Fibroblast of the aortic adventitia (primary cell): ENCODE measurements at places on chromosomes 12 and 14. TPM values are rescaled to one million over a fixed set of nuclear protein-coding genes. Genes with fewer than 3 reads are reported as not detected.

The EPYC gene
- total RNA-seq, result not detected in 2 replicates

- peak; percentile 25 for DNase-seq
Measured at GRCh38 chr12:103966736-103967135, 1.1 kb downstream of the TDG start.

DNA sequence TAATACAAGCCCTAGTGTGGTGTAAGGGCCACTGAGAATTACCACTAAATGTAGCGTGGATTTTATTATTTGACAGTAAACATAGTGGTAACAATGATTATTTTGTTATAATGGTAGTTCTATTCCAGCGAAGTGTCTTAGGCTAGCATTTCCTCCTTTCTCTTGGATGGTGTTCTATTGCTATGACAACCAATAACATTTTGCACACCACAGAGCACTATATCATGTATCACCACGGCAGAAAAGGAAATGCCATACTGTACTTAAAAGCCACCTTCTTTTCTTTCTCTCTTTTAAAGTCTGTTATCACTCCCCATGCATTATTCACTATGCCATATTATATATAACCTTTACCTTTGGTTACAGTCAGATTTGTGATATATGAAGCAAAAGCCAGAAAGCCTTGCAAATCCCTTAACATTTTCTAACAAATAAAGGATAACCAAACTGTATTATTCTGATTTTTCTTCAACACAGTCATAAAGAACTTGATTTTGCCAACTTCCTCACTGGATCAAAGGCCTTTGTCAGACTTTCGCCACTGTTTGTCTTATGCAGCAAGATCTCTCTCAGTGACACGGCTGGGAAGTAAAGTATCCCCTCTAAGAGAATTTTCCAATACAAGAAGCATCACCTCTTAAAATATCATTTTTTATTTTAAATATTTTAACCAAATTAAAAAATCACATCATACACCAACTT, 195.8 kb downstream of the FOXN3 start:
- DNase-seq, result peak; percentile 73

DNA sequence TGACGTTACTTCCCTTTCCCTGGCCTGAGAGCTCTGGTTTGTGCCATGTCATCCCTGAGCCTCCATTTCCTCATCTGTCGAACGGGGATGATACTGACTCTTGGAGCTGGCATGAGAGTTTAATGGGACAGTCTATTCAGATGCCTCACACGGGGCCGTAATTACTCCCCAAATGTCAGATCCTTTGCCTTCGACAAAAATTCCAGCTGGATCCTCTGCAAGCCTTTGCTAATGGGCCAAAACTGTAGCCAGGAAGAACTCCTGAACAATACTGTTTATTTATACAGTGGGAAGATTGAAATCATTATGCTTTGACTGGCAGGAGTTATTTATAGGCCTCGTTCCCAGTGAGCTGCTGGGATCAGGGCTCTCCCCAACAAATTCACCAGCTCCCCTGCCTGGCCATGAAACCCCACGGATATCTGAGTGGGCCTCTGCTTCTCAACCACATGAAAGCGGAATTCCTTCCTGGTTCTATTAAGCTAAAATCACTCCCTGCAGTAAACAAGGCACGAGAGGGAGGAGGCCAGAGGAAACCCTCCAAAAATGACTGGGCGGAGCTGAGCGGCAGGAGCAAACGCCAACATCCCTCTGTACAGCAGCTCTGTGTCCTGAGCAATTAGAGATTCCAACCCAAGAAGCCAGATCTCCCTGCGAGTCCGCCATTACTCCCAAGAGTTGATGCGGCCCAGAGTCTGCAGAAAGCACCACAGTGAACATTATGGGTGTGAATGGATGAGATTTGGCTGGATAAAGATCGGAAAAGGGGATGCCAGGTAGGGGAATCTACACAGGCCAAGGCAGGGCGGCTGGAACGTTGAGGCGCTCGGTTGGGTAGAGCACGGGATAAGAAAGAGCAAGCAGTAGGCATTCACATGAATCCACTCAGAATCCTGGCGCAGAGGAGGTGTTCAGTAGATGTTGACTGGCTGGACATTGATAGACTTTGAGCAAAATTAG, 326.1 kb downstream of the BCL11B start:
- no peak for DNase-seq

DNA sequence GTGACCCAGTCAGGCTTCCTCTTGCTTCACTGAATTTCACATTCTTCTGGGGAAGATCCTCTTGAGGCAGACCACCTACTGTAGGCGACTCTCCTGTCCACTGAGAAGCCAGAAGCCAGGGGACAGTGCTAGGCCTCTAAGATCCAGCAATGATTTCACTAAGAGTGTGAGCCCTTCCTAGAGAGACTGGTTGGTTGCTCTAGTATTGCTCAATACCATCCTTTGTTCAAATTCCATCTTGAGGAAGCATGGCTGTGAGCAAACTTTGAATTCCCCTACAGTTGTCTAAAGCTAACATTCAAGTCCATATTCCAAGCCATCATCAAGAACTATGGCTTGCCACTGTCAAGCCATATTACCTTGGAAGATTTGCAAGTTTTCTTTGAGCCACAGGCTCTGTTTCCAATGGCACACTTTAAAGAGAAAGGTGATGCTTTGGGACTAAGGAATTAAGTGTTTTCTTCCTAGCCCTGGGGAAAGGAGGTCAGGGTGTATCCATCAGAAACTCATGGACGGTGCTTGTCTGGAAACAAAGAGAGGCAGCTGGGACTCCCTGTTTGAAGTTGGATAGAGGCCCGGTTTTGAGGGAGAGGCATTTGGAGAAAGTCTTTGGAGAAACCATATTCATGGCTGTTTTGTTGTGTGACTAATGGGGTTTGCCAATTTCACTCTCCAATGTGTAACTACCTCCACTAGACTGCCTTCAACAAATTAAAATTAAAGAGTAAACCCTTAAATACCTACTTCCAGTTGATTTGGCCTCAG, 1217.9 kb downstream of the VRK1 start:
- no peak for DNase-seq

GRCh38 chr12:113519464-113520307, 48.0 kb upstream of the LHX5 start:
- no peak for DNase-seq

DNA sequence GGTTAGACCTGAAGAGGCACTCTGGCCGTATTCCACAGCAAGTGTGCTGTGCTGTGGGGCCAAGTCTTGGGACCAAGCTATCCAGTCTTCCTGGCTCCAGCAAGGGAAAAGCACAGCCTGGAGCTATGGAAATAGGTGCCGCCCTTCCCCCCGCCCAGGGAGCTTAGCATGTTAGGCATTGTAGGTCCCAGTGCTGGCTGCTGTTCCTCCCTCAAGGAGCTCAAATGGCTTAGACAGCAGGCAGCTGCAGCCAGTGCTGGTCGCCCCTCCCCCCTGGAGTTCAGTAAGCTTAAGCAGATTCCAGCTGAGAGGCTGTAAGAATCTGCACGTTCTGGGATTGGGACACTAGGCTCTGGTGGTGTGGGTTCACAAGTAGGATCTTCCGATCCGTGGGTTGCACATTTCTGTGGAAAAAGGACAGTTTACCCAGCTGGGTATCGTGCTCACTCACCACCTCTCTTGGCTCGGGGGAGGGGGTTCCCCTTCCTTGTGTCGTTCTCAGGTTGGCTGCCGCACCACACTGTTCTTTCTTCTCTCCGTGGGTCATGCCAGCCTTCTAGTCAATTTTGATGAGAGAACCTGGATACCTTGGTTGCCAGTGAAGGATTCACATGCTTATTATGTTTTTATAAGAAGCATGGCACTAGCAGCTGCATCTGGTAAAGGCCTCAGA, 127.3 kb downstream of the CNTN1 start:
- DNase-seq, result no peak

DNA sequence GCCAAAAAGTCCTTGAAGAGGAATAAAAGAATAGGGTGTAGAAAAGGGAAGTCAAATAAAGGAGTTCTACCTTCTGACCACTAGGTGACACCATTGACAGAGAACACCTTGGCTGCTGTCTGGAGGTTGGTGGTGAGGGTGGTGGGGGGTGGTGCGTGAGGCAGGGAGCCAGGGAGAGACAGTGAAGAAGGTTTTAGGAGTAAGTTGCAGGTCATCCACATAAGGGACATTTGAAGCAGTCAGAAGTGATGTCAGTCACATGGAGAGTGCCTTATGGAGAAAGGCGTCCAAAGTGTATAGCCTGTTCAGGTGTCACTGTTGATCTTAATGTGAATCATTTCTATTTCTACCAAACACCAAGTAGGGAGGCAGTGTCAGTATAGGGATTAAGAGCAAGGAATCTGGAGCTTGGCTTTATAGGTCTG, 279.3 kb upstream of the DDHD1 start:
- peak; percentile 63 for DNase-seq

DNA sequence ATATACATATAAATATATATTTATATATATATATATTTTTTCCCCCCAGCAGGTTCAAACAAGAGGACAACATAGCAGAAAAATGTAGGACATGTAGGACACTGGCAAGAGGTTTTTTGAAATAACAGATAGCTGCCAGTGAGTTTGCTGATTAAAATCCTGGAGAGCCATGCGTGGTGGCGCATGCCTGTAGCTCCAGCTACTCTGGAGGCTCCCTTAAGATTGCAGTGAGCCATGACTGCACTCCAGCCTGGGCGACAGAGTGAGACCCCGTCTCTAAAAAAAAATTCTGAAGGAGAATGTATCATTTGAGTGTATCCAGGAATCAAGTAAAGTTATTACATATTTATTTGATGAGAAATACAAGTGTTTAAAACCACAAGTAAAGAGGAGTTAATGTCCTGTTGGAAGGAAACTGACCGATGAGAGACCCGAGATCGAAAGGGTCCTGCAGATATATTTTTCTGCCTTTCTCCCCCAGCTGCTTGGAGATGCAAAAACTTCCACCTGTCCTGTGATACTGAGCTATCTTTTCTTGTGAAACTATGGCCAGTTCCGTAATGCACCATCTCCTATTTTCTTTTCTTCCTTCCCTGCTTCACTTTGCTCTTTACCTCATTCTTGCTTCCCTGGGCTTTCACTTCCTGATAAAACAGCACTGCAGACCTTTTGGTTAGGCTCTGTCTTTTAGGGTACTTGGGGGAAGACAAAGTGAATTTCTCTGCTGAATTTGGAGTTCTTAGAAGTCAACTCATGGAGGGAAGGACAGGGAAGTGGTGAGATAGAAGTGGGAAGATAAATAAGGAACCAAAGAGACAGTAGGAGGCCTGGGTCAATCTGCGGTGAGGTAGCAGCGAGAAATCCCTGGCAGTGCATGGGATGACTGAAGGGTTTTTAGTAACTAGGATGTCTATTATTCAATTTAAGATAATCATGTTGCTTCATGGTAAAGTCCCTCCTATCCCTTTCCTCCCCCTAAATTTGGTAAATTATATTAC, 41.2 kb upstream of the SLC2A13 start:
- no peak for DNase-seq

The CEBPE gene
- total RNA-seq, result not detected in 2 replicates

The MYH7 gene
- not detected in 2 replicates for total RNA-seq

The FGFR1OP2 gene
- 37.0 and 52.5 TPM in 2 replicates for total RNA-seq

- DNase-seq, result no peak
Measured at GRCh38 chr14:38387821-38388220, 131.9 kb upstream of the CLEC14A start.

The ARHGEF40 gene
- total RNA-seq, result 47.4 and 71.9 TPM in 2 replicates

DNA sequence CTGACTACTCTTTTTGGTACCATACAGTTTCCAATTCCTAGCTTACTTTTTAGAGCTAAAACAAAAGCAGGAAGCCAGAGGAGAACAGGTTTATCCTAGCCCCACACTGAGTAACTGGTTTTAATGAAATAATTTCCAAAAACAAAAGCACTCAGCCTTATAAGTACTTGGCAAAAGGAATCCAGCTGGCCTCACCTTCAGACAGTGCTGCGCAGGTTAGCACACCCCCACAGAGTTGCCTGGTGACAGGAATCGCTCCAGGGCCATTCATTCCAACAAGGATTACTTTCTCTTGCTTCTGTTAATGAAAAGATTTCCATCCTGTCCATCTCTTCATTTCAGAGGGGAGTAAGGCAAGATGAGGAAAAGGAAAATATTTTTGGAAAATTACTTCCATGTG, 84.6 kb downstream of the SCFD1 start:
- DNase-seq, result no peak

The TAMALIN gene
- total RNA-seq, result 7.3 TPM in 2 replicates

DNA sequence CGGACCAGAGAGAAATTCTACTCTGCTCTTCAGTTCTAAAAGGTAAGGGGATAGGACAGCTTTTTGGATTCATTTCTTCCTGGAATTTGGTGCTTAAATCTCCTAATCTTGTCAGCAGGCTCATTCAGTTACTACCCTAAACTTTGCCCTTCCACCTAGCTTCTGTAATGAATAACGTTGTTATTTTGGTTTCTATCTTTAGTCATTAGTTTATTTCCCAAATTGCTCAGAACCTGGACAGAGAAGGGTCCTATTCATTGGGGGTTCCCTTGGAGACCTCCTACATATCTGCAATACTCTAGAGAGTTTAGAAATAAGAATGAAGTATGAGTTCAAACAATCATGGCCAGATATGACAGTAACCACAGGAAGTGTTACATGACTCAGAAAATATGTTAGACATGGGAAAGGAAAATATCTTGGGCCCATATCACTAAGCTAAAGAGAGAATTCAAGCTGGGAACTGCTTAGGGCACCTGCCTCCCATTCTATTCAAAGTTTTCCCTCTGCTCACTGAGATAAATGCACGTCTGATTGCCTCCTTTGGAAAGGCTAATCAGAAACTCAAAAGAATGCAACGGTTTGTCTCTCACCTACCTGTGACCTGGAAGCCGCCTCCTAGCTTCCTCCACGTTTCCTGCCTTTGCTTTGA, 87.9 kb downstream of the GAS2L3 start:
- peak; percentile 37 for DNase-seq

DNA sequence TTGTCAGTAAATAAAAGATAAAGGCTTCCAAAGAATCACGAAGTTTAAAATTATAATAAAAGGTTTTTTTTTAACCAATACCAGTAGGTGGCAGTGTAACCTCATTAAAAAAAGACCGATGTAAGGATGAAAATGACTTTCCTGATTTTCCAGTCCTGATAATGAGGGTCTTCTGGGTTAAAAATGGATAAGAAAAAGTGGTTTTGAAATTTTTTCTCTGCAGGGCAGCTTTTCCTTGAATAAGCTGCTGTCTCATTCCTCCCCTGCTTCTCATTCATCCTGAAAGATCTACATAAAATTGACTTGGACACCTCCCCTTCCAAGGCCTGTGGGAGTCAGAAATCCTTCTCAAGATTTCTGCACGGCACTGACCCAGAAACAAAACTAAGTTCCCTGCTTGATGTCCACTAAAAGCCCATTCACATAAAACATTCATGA, 58.9 kb upstream of the FBXO33 start:
- peak; percentile 74 for DNase-seq

The PPP1R13B gene
- total RNA-seq, result 1.2 and 4.2 TPM in 2 replicates

The PLXNC1 gene
- 4.3 and 6.1 TPM in 2 replicates for total RNA-seq

DNA sequence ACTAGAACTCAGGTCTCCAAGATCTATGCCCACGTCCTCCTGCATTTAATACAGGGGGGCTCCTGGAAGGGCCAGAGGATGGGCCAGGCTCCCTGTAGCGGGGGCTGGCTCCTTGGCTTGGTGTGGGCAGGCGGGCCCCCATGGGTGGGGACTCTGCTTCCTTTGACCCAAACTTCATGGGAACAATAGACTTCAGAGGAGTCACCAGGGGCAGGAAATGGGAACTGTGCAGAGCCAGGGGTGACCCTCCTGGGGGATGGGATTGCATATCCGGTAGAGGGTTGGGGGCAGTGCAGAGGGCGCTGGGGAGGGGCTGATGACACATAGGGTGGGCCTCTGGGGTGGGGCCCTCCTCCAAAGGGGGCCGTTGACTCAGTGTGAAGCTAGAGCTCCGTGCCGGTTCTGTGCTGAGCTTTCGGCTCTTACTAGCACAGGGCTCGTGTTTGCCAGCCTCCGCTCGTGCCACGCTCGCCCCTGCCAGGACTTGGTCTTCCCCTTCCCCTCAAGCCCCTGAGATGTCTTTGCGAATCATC, 4.6 kb downstream of the TEAD4 start:
- peak; percentile 14 for DNase-seq
